ENCODE measurements at places on chromosomes 5 and 9.

DNA sequence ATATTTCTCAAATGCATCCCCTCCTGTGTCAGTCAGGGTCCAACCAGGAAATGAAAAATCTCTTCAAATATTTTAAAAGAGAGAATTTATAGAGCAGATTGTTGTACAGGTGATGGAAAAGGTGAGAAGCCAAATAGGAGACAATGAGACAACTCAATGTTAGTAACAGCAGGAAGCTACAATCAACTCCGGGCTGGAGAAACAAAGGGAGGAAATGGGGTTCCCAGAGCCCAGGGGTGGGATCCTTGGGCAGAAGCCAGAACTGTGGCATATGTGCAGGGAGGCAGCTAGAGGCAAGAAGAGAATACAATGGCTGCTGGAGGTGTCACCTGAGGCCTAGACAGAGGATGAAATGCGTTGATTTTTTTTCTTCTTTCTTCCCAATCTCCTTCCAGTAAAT lies 361.8 kb upstream of the ACTBL2 start:
- no peak for DNase-seq

- DNase-seq, result no peak
These were observed at the start of gene FABP6 for GRCh38 chr5:160229190-160229742. TSS of gene FABP6 (plus strand) at chr5:160229506. CDS start at chr5:160229558, 52 bp downstream.

- no peak for DNase-seq
These were observed 183.9 kb downstream of the AUH start for GRCh38 chr9:91177661-91178280.

GRCh38 chr5:103620851-103621547 lies 58.4 kb upstream of the NUDT12 start:
- DNase-seq, result no peak

DNA sequence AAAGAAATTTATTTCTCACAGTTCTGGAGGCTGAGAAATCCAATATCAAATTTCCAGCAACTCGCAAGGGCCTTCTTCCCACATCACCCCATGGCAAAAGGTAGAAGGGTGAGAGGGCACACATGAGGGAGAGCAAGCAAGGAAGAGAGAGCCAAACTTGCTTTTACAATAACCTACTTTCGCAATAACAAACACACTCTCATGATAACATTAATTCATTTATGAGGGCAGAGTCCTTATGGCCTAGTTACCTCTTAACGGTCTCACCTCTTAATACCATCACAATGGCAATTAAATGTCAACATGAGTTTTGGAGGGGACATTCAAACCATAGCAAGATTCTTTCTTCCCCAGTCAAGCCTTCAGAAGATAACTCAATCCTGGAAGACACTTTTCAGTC lies 11.6 kb upstream of the HRH2 start:
- no peak for DNase-seq

DNA sequence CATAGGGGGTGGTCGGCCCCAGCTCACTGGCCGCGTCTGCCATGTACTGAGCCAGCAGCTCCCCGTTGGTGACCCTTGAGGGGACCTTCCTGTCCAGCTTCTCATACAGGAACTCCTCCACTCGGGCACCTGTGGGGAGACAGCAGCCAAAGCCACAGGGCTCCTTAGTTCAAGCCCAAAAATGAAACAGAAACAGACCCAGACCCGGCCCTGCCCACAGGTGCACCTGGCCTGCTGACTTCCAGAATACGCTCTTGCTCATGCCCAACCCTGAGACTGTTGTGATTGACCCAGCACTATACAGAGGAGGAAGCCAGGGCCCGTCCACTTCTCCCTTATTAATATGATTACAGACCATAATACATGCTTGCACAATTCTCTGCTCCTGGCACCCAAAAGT lies 7.0 kb downstream of the SH3GLB2 start:
- DNase-seq, result no peak

DNA sequence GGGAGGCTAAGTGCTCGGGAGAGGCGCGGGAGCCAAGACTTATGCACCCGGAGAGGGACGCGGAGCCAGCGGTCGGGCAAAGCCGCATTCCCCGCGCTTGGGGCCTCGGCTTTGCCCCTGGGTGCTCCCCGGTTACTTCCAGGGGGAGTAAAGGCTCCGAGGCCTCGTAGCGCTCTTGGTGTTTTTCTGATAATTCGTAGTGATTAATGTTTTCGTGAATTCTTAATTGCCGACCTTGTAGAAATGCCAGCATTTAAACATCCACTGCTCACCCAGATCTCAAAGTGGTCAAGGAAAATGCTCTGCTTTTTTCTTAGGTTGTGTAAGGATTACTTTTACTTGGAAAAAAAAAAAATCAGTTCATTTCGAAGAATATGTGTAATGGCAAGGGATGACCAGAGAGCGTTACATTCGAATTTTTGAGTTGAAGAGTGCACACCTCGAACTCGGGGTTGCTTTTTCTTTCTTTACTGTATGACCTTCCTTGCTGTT lies 654 bp upstream of the TUT7 start:
- no peak for DNase-seq

DNA sequence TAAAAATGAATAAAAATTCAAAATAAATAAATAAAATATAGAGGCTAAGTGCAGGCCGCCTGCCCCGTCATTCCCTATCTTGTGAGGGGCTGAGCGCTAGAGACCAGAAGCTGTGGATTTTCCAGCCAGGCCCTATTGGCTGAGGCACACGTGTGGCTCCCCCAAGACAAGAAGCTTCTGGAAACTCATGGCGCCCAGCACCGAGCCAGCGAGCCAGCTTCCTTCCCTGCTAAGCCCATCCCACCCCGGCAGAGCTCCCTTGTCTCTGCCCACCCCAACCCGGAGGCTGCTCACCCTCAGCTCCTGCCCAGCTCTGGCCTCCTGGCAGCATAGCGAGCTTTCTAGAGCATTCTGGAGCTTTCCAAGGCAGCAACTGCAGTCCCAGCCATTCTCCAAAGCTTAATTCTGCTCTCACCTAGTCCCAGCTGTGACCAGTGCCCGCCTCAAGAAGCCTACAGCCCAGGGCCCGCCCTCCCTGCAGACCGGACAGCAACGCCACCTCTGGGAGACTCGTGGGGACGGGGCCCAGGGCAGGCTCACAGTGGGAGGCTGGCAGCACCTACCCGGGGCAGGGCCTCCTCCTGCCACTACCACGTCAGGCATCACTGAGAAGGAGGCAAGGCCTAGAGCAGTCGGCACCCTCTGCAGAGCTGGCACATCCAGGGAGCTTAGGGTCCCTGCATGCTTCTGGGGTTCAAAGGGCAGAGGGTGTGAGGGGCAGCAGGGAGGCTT lies 23.2 kb upstream of the TMEM250 start:
- no peak for DNase-seq

DNA sequence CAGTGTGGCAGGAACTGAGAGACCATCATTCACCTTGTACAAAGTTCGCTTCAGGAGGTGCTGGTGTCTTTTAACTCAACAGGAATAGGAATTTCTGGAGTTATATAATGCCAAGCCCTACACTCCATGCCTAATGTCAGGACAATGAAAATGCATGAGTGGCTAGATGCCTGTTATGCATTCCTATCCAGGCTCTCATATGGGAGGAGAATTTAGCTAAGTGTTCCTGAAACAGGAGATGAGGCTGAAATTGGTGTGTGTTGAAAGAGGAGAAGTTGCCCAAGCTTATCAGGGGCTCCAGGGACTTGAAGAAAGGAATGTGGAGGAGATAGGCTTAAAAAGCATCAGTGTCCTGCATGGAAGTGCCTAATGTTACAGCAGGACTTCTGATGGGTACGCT lies 26.8 kb upstream of the PRUNE2 start:
- DNase-seq, result no peak

DNA sequence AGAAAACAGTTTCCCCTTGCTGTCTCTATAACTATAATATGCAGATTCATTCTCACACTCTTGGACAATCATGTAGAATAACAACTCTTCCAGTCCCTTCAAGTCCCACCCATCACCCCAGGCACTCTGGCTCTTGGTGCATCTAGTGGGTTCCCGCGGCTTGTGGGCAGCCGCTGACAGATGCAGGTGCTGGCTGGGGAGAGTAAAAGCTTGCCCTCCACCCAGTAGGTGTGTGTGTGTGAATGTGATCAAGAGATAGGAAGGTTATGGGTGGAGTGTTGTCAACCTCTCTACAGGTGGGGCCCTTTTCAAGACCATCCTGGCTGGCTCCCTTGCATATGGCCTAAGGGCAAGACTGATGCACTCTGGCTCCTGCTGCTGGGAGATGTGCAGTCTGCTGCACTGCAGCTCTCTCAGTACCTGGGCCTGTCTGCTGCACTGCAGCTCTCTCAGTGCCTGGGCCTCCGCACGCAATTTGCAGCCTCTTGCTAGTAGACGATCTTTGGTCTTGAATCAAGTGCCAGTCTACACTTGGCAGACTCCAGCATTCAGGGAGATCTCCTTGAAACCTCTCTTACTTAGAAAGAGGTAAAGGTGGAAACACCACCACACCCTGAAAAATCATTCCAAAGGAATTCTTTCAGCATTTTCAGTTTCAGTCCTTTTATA lies 189.7 kb upstream of the GDNF start:
- no peak for DNase-seq

GRCh38 chr5:7036192-7036835 lies 323.1 kb downstream of the TENT4A start:
- no peak for DNase-seq

DNA sequence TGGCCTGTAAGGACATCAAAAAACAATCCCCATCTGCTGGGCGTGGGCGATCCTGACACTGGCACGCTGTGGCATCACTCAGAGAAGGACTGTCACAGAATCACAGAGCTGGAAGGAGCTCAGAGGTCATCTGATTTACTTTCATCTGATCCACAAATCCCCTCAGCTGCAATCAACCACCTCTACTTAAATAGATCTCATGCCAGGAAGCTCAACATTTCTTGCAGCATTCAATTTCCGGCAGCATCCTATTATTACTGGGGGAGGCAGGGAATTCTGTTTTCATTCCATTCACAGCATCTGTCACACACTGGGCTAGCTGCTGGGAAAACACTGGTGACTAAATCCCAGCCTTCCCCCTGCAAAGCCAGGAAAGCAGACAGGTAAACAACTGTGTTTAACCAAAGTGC lies 38.3 kb downstream of the RETREG1 start:
- DNase-seq, result no peak

GRCh38 chr5:31047007-31047406 lies 146.5 kb upstream of the CDH6 start:
- no peak for DNase-seq

GRCh38 chr9:69036309-69036708 lies 757 bp downstream of the FXN start:
- no peak for DNase-seq

DNA sequence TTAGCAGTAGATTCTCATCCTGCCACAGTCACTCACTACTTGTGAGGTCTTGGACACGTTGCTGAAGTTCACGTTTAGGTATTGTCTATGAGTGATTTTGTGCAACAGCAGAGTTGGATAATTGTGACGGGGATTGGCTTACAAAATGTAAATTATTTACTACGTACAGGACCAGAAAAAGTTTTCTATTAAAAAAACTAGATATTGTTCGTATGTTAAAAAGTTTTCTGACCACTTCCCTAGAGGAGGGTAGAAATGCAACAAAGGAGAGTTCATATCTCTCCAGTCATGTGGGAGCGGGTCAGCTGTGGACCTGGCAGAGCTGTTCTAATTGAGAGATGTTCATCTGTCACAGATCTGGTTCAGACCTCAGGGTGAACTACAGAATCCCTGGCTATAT lies 976.1 kb upstream of the NUDT12 start:
- DNase-seq, result no peak

- DNase-seq, result no peak
These were observed 971 bp downstream of the TMEM267 start for GRCh38 chr5:43482490-43483297.

GRCh38 chr9:89386797-89387196 lies 68.5 kb downstream of the SECISBP2 start:
- no peak for DNase-seq

GRCh38 chr5:125298746-125299379 lies 552.4 kb upstream of the ZNF608 start:
- no peak for DNase-seq

- DNase-seq, result no peak
These were observed 355.7 kb downstream of the IZUMO3 start for GRCh38 chr9:24189986-24190385.

DNA sequence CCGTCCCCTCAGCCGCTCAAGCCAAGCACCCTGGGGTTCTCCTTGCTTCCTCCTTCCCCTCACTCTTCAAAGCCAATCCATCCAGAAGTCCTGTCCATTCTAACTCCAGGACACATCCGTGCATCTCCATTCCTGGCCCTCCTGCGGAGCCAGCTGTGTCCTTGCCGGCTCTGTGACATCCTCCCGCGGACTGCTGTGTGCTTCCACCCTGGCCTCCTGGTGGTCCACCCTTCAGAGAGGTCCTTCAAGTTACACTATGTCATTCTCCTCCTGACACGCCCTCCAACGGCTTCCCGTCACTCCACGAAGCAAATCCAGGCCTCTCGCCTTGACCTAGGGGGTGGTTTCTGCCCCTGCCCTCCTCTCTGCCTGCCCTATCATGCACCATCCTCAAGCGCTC lies 13.0 kb upstream of the SCGB3A1 start:
- DNase-seq, result no peak

DNA sequence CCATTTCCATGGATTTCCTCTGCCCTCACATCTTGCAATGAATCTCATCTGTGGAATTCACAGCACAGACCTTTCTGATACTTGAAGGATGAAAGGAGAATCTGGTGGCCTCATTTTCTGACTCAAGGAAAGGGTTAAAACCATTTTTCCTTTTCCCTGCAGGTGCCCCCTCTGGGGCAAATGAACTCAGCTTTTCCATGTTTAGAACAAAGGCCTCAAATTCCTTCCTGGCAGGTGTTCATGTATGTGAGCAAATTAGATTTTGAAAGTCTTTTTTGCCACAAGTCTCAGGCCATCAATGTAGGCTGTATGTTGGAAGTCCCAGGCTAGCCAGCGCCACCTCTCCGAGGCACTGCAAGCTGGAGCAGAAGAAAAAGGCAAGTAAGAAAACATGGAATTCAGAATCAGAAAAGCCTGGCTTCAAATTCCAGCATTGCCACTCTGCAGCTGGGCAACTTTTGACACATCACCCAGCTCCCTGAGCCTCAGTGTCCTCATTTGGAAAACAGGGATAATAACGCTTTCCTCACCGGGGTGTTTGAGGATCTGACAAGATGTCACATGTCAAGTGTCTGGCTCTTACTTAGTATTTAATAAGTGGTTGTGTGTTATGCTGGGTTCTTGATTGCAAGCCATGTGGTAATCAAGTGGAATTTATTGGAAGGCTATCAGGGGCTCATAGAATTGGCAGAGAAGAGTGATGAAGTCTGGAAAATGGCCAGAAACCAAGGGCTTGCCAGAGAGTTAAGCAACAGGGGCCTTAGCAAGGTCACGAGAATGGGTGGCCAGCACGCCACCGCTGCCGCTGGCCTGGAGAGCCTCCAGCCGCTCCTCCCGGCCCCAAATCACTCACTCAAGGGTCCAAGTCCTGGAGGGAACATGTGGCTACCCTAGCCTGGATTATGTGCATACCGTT lies 48.4 kb upstream of the SMIM23 start:
- no peak for DNase-seq

- no peak for DNase-seq
These were observed 29.7 kb downstream of the CNTFR start for GRCh38 chr9:34559624-34560455.
